Omental fat pad (tissue), 4 donors: ENCODE measurements at places on chromosomes 6 and 20. TPM values are rescaled to one million over a fixed set of nuclear protein-coding genes. Genes with fewer than 3 reads are reported as not detected.

- no peak for DNase-seq
Measured at GRCh38 chr6:42367353-42368011, 84.2 kb downstream of the TRERF1 start.

- no peak for DNase-seq
Measured at GRCh38 chr20:47669927-47670890, 115.1 kb downstream of the SULF2 start.

DNA sequence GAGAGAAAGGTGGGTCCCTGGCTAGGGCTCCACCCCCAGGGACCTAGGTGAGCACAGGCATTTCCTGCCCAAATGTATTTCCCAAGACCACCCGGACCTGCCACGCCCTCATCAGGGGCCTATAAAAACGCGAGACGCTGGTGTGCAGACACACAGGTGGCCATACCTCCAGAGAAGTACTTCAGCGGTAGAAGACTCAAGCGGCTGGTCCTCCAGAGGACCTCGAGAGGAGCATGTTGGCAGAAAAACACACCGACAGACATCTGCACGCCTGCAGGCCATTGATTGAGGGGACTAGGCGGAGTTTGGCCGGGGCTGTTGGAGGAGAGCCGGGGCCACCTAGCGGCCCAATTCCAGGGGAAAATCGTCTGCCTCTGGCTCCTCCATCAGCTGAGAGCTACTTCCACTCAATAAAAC lies 695.8 kb upstream of the MMS22L start:
- DNase-seq: no peak

The CAGE1 gene
- total RNA-seq: not detected

The TBC1D22B gene
- 8.4 TPM for total RNA-seq

DNA sequence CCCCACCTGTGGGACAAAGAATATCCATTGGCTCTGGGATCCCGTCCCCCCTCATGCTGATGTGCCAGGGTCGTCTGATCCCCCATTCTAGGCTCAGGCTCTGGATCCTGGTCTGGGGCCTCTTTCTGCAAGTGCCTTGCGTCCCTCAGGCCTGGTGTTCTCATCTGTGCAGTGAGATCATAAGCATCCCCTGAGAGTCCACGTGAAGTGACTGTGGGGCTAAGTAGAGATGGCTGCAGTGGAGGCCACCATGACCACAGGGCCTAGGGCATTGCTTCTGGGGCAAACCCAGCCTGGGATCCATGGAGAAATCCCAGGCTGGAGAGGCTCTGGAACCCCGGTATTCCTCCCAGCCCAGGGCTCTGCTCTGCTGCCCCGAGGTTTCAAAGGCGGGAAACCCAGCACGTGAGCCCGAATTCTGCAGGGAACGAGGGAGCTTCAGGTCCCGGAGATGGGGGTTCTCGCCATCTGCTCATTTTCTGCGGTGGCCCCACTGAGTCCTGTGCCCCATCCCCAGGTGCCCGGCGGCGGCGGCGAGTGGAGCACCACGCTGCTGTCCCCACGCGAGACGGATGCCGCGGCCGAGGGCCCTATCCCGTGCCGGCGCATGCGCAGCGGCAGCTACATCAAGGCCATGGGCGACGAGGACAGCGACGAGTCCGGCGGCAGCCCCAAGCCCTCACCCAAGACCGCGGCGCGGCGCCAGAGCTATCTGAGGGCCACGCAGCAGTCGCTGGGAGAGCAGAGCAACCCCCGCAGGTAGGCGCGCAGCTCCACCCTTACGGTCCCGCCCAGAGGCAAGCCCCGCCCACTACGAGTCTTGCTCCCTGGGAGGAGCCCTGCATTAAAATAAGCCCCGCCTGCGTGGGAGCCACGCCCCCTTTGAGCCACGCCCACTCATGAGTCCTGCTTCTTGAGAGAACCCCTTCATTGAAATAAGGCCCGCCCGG lies 105.5 kb upstream of the MYL9 start:
- peak; percentile 74 for DNase-seq

The RIPPLY2 gene
- total RNA-seq: not detected

DNA sequence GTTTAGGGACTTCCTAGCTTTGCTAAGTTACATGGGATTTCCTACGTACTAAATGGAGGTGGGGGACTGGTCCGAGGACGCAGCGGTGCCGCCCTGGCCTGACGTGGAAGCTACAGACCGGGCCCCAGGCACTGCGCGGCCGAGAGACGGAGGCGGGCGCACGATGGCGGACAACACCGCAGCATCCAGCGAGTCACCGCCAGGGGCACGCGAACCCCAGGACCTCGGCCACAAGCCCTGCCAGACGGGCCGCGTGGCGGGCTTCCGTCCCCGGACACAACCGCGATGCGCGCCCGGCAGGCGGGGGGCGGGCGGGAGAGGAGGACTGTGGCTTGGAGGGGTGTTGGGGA lies 1516.9 kb upstream of the DEFB115 start:
- no peak for DNase-seq

The TNFRSF6B gene
- total RNA-seq: 10.9 TPM

DNA sequence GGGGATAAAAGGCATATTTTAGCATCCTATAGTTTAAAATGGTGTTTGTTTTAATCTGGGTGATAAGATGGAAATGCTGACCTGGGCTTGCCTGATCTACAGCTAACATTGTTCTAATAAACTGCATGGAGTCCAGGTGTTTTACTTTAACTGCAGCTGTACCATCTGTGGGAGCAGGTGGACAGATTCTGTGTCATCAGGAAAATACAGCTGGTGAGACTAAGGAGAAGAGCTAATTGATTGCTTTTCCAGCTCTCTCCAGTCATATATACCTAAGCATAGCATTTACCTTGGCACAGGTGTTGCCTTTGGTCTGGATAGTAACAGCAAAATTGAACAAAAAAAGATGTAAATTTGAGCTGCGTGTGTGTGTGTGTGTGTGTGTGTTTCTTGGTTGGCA lies 31.6 kb downstream of the CBFA2T2 start:
- DNase-seq: no peak

- no peak for DNase-seq
Measured at GRCh38 chr6:109059571-109060021, 35.0 kb downstream of the SESN1 start.

The CLIC1 gene
- 244 TPM for total RNA-seq

DNA sequence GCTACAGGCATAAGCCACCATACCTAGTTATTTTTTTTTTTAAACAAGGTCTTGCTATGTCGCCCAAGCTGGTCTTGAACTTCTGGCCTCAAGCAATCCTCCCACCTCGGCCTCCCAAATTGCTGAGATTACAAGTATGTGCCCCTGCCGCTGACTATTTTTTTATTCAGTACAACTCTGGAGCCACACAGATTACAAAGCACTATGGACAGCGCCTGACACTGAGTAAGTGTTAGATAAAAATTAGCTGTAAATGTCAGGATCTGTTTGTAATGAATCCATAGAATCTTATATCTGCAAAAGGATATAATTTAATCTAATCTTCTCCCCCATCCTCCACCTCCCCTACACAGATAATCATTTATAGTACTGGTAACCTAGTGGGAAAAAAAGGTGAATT lies 15.3 kb upstream of the COL12A1 start:
- no peak for DNase-seq

- no peak for DNase-seq
Measured at GRCh38 chr6:145045582-145045981, 689.7 kb downstream of the EPM2A start.

DNA sequence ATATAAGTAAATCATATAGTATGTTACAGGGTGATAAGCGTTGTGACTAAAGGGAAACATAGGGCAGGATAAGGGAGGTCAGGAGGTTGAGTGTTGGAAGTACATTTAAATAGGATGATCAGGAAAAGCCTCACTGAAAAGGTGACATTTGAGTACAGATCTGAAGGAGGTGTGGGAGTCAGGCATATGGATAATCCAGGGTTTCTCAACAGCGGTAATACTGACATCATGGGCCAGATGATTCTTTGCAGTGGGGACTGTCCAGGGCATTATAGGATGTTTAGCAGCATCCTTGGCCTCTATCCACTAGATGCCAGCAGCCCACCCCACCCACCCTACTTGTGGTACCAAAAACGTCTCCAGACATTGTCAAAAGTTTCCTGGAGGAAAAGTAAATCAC lies 292.6 kb upstream of the PREP start:
- no peak for DNase-seq

DNA sequence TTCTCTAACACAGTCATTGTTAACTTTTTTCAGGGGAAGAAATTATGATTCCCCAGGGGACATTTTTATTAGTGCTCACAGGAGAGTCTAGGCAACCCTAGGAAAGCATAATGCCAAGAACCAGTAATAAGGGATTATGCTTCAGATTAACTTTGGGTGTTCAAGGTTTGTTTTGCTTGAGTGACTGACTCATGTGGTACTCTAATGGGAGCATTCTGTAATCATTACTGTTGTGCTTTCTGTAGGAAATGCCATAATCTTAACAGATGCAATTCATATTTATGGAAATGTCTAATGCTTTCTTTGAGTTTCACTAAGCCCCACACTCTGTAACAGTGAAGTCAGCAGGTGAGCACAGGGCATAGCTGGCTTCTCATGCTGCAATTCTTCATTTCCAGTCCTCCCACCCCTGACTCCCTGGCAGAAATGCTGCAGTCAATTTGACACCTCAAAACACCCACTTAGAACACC lies 263.4 kb upstream of the MAN1A1 start:
- DNase-seq: no peak

The TGM3 gene
- total RNA-seq: not detected

- DNase-seq: no peak
Measured at GRCh38 chr6:117346142-117346930, 79.4 kb downstream of the ROS1 start.

- no peak for DNase-seq
Measured at GRCh38 chr6:7629321-7629720, 39.3 kb downstream of the SNRNP48 start.

The NOX3 gene
- not detected for total RNA-seq

The ADAM33 gene
- total RNA-seq: 75.3 TPM

GRCh38 chr20:54577637-54578036 lies 102.2 kb downstream of the DOK5 start:
- DNase-seq: no peak

GRCh38 chr20:57522380-57523140 lies 2.4 kb downstream of the CTCFL start:
- no peak for DNase-seq

- DNase-seq: no peak
Measured at GRCh38 chr6:49662892-49663261, 26.2 kb upstream of the RHAG start.

- DNase-seq: no peak
Measured at GRCh38 chr6:11244387-11245126, 12.1 kb upstream of the NEDD9 start.

The TSBP1 gene
- not detected for total RNA-seq

The PROKR2 gene
- not detected for total RNA-seq

DNA sequence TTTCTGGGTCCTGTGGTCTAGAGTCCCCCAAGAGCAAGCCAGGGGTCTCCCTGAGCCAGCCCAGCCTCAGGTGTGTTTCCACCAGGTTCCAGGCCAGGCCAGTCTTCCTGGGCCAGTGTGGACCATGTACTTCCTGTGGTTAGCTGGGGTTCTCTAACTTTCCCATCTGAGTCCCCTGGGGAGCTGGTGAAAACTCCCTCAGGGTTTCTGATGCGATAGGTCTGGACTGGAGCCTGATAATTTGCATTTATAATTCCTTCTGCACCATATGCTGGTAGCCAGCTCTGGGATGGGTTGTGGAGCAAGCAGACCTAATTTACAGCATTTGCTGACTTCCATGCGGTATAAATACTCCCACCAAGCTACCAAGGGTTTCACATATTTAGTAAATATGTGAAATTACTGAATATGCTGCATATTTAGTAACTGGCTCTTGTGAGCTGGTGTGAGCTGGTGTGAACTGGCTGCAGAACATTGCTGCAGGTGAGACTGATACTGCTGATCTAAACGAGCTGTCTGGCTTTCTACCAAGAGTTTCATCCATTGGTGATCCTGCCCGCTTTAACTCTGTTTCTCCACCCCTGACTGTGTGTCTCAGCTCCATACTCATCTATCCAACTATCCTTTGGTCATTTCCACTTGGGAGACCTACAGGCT lies 62.6 kb downstream of the RIN2 start:
- DNase-seq: no peak

DNA sequence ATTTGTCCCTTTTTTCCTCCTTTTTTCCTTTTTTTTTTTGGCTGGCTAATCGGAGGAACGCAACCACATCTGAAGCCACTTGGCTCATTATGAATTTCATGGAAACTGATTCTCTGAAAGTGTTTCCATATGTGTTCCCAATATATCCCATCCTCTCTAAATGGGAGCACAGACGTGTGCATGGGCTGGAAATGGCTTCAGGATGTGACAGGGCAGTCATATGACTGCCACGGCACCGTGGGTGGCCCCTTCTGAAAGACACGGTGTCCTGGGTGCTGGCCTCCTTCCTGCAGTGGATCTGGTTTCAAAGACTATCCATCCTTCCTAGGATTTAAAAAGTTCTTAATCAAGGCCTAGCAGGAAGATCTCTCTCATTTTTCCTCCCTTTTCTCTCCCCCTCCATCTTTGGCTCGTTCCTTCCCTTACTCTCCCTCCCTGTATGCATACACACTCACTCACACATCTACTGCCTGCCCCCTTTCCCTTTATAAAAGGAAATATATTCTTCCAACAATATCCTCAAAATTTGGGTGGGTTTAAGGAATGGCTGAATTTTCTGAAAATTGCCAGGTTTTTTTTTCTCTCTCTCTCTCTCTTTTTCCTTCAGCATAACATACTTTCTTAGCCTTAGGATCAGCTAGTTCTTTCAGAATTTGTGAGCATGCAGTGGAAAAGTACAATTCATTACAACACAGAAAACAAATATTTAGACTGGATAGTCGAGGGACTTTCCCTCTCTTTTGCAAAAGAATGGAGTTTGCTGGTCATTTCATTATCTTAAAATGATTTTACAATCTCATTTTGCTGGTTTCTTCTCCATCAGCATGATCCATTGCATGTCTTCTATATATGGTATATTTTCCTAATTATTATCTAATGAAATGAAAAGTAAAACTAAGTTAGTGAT lies 161.2 kb upstream of the SUPT3H start:
- DNase-seq: no peak

- no peak for DNase-seq
Measured at GRCh38 chr6:137076277-137077068, 31.7 kb upstream of the IL20RA start.

The PGC gene
- total RNA-seq: not detected

GRCh38 chr20:61435184-61435822 lies 183.2 kb downstream of the CDH4 start:
- no peak for DNase-seq

DNA sequence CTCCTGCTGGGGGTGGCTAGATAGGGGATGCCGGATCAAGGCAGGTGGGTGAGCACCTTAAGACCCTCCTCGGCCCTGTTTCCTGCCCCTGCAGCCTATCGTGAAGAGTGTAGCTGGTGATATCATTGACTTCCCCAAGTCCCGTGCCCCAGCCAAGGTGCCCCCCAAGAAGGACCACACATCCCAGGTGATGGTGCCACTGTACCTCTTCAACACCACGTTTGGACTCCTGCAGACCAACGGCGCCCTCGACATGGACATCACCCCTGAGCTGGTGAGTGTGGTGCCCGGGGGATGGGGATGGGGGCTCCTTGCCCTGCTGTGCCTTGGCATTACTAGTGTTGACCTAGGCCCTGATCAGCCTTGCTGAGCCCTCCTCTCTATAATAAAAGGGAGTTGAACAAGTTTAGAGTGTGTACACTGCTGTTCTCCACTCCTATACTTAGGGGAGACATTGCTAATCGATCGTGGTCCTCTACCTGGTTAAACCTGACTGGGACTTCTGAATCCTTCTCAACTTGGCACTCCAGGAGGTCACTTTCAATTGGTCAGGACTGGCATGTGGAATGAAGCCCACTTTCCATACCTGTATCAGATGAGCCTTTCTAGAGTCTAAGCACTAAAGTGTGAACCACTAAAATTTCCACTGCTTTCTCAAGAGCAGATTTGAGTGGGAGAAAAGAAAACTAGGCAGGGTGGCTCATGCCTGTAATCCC lies 11.0 kb downstream of the BPIFB3 start:
- DNase-seq: no peak
